Anterior cingulate cortex (tissue), 58 donors: ENCODE measurements at places on chromosomes 11 and 22.

GRCh38 chr11:479311-479710 lies 27.7 kb downstream of the RNH1 start:
- no peak for DNase-seq

GRCh38 chr22:49933236-49934159 lies 15.1 kb downstream of the CRELD2 start:
- DNase-seq: peak; percentile 9

GRCh38 chr11:119739021-119739703 lies 10.2 kb upstream of the NECTIN1 start:
- DNase-seq: no peak

- peak; percentile 19 for DNase-seq
These were observed 11.5 kb downstream of the P2RX3 start for GRCh38 chr11:57349491-57350274.

- no peak for DNase-seq
These were observed 51.5 kb downstream of the LHFPL7 start for GRCh38 chr22:24894998-24895397.

DNA sequence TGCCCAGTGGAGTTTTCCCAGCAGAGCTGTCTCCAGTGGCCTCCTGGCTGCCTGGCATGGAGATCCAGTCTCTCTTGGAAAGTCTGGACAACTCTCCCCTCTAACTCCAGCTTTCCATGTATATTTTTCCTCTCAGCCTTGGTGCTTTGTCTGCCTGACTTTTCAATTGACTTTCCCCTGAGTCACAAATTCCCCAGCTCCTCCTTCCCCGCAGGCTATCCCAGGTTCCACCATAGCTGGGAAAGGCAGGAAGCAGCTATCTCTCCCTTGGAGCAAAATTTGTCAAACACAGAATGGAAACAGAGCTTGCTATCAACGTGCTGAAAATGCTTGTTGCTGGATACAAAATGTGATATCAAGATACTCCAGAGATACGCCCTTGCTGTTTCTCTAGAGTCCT lies 384.8 kb downstream of the TMEM135 start:
- no peak for DNase-seq

GRCh38 chr11:129694966-129695365 lies 120.7 kb upstream of the TMEM45B start:
- no peak for DNase-seq

GRCh38 chr11:88680806-88681205 lies 343.3 kb upstream of the CTSC start:
- DNase-seq: no peak

GRCh38 chr22:46776876-46777608 lies 14.6 kb downstream of the TBC1D22A start:
- DNase-seq: no peak

- DNase-seq: no peak
These were observed 104.2 kb upstream of the HSD17B12 start for GRCh38 chr11:43576320-43576802.

- no peak for DNase-seq
These were observed 3.6 kb upstream of the CCDC81 start for GRCh38 chr11:86370922-86371594.

GRCh38 chr22:30422481-30423300 lies 2.9 kb upstream of the MTFP1 start:
- DNase-seq: peak; percentile 62

DNA sequence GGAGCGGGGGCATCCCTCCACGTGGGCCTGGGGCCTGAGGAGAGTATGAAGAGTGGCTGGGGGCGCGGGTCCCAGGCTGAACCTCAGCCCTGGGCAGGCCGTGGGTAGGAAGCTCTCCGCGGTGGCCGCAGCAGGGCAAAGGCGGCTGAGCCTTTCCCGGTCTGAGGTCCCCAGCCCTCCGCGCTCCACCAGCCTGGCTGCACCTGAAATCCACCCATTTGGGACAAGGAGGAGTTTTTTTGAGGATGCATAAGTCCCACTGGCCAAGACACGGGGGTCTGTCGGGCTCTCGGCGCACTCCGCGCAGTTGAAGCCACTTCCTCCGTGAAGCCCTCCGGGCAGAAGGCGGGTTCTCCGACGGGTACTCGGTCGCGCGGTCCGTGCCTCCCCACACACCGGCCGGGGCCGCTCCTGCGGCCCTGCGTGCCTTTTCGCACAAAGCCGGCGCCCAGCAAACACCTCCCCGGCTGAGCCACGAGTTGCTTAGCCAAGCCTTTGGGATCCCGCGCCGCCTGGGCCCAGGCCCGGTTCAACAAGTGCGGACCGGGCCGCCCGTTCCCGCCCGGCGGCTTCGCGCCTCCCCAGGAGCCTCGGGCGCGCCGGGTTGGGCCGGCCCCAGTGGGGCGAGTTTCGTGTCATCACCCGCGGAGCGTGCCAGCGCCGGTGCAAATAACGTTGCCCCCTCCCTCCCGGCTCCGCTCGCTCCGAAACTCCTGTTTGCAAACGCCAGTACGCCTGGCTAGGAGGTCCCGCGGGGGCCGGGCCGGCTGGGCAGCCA lies 666 bp upstream of the OVOL1 start:
- DNase-seq: no peak

DNA sequence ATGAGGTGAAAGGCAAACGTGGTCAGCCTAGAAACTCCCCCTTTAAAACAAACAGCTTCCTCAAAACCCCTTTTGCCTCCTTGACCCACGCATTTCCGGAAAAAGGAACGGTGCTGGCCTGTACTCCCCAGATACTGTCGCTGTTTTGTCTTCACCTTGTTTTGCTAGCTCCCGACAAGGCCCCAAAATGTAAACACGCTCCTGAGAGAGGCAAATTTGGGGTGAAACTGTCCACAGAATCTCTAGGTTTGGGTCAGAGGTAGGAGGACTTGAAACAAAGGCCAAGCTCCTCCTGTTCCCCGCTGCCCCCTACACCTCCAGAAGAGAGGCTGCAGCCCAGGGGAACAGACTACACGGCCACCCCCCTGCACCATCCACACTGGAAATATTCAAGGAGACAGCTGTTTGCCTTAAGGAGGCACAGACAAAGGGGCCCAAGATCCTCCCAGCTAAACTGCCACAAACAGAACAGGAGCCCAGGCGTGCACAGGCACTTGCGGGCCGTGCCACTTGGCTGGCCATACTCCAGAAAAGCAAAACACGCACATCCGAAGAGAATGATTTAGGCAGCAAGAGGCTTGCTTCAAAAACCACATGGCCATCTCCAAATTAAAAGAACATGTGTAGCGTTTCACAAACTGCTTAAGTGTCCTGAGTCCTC lies 160.5 kb upstream of the GRK3 start:
- no peak for DNase-seq

DNA sequence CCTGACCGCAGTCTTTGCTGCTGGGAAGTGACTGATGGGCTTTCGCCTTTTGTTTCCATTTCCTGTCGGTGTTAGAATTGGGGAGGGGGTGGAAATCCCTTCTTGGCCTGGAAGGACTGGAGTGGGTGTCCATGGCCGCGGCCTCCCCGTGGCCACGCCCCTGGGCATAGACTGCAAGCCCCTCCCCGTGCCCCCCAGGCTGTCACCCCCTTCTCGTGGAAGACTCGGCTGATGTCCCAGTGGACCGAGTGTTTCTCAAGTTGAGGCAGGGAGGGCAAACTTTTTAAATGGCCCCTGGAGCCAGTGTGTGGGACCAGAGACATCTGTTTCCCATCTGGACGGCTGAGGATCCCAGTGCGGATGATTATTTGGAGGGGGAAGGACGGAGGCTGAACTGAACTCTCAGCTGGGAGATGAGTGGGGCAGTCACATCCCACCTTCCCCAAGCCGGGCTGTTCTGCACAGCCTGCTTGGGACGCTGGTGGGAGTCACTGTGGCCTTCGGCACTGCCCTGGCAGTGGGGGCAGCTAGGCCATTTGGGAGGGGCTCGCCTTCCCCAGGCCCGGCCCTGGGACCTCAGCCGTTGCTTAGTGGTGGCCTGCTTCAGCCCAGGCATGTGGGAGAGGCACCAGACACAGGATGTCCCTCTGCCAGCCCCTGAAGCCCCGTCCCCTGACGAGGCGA lies 1.6 kb downstream of the CD81 start:
- no peak for DNase-seq

DNA sequence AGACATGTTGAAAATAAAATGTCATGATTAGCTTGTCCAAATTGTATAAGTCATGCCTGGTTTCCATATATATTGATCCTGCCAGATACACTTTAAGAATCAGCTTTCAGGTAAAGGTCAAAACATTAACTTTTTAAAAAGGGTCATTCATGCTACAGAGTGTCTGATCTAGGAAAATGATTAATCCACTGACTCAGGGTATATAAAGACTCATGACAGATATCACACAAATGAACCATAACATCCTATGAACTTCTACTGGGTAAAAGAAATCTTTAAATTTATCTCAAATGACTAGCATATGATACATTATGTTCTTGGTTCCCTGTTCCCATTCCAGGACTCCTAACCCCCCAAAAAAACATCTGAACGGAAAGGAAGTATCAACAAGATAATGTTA lies 11.7 kb downstream of the MRTFA start:
- no peak for DNase-seq

GRCh38 chr22:43859621-43860020 lies 2.7 kb downstream of the SULT4A1 start:
- DNase-seq: no peak

DNA sequence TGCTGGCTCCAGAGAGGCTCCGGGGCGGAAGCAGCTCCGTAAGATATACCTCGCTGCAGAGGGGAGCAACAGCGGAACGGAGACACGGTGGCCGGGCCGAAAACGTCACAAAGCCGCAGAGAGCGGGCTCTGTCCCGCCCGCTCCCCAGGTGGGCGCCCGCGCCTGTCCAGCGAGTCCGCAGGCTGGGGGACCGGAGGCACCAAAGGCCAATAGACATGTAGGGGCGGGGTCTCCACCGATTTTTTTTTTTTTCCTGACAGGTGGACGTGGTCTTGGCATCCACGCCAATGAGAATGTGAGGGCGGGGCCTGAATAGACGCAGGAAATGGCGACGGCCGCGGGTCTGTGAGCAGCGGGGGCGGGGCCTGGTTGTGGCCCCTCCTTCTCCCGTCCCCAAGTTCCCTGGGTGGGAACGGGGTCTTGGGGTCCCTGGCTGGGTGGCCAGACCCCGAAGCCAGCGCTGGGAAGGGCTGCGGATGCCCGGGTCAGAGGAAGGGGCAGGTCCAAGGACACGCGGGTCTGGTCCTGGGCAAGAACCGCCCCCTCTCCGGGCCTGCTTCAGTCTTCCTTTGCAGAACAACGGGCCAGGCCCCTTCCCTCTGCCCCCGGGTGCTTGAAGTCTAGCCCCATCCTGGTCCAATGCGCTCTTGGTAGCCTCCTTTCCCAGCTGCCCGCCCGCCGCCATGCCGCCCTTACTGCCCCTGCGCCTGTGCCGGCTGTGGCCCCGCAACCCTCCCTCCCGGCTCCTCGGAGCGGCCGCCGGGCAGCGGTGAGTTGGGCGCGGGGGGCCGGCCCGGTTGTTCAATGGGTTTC lies at the start of gene DNAJC4:
TSS of gene DNAJC4 (plus strand) at position 378 of the 814 bp plus-strand sequence. CDS start at position 685, 307 bp downstream.
- peak; percentile 88 for DNase-seq

DNA sequence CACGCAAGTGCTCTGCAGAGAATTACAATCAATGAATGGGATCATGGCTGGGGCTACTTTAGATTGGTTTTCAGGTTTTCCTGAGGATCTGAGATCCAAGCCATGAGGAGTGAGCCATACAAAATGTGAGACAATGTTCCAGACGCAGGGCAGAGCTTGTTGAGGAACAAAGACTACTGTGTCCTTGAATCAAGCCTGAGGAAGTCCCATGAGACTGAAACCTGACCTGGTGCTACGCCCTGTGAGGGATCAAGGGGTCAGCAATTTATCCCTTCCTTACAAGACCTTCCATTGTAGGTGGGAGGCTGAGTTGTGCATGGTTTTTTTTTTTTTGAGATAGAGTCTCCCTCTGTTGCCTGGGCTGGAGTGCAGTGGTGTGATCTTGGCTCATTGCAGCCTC lies 2.1 kb downstream of the INCENP start:
- no peak for DNase-seq

GRCh38 chr11:16034074-16034473 lies 322.3 kb downstream of the SOX6 start:
- DNase-seq: no peak

DNA sequence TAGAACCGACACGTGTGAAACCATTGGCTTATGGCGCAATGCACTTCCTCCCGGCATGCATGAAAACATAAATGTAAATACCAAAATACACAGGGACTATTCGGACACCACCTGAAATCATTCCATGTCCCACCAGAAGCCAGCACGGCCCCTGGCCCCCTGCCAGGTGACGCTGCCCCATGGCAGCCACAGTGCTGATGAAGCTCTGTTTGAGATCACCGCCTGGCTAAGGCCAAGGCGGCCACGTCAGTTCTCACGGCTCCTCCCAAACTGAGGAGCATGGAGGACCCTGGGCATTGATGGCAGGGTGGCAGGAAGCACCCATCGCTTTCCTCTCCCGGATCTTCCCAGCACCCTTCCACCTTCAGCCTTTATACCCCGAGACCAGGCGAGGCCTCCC lies 89.5 kb downstream of the CDKN1C start:
- no peak for DNase-seq

GRCh38 chr11:111807076-111807475 lies 40.9 kb upstream of the PPP2R1B start:
- no peak for DNase-seq

DNA sequence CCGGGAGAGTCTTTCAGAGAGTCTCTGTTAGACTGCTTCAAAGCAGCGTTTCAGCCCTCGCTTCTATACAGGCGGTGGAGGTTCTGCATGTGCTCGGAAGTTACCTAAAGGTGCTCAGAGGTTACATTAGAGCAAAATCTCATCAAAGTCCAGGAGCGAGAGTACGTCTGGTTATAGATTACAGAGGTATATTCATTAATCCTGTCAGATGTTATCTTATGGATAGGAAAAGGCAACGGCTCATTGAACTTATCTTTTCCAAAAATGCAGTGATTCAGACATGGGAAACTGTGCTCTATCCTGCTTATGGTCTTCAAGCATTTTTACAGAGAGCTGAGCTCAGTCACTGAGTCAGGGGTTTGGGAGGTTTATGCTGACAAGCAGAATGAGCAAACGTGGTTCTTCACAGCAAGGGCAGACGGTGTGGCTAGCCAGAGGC lies 9.1 kb upstream of the ZBED5 start:
- no peak for DNase-seq

GRCh38 chr22:27124351-27124966 lies 467.1 kb downstream of the MIAT start:
- no peak for DNase-seq

- DNase-seq: no peak
These were observed 192.5 kb downstream of the CEP164 start for GRCh38 chr11:117520201-117520600.
